HS-5 (cell line): ENCODE measurements at places on chromosomes 12 and 14.

DNA sequence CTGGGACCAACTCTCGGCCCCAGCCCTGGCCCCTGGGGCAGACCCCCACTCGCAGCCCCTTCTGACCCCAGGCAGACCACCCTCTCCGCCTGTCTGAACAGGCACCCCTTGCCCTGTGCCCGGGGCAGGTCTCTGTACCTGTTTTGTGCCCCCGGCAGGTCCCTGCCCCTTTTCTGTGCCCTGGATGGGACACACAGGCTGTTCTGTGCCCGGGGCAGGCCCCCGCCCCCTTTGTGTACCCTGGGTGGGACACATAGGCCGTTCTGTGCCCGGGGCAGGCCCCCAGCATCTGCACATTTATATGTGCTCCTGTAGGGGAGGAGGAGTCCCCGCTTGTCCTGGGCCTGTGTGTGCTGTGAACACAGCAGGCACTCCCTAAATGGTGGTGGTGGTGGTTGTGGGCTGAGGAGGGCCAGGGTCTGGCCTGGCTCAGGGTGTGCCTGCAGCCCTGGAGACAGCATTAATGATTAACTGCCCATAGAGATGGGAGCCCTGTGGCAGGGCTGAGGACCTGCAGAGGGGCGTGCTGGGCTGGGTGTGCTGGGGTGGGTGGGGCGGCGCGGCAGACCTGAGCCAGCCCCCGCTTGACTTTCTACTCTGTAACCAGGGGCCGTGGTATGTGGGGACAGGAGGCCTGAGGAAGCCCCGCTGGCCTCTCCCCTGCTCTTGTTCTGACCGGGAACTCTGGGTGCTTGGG, 3.7 kb downstream of the FBRSL1 start:
- DNase-seq: no peak

DNA sequence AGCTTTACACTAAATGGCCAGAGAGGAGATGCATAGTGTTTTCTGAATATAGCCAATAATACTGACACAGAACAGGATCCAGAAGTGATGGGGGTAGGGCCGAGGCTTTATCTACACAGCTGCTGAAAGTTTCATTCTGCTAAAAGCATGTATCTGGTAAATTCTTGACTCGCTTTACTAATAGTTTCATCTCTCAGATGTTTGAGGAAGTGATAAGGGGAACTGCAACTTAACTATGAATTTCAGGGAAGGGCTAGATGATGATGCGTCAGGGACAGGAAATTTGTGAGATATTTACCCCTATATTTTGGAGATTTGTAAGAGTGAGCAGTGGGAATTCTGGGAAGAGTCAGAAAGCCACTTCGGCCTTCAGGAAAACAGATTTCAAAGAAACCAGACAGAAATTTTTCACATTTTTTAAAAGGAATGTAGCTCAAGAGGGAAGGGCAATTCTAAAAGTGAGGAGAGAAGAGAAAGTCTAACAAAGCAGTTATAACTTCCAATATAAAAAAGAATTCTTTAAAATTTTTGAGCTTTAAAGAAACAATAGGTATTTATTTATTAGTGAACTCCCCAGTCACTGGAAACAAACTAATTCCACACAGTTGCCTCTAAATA, 243.1 kb downstream of the BCAT1 start:
- DNase-seq: no peak

DNA sequence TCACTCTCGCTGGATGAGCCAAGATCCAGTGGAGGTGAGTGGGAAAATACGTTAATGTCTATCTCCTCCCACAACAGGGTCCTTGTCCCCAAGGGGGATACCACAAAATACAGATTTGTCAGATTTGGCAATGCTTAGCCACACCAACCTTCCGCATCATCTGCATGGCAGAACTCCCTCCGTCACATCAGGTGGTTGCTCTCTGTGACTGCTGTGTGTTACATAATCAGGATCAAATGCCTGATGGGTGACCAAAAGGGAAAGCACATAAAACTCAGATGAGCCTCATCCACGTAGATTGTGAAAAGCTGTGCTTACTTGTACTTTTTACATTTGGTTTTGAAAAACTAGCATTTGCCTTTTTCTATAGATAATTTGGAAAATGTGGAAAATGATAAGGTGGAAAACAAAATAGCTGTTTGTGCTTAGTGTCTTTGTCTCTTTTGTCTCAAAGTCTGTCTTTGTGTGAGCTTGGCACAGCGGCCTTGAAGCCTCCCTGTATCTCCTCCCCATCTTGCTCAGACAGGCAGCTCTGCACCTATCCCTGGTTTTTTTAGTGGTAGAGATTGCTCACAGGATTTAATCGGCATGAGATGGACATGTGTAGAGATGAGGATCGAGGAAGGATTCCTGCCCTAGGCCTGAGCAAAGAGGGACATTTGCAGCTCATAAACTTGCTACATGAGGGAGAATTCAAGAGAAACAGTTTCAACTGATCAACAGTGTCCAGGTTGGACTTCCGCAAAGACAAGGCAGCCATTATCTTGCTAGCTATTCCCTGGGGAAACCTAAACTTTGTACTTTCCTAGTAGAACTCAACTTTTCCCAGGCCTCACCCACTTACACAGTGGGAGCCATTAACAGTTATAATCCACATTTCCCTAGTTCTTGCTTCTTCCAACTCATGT, 3.6 kb upstream of the FGF6 start:
- no peak for DNase-seq

- no peak for DNase-seq
Measured at GRCh38 chr14:68657300-68658028, 135.4 kb downstream of the ZFP36L1 start.

DNA sequence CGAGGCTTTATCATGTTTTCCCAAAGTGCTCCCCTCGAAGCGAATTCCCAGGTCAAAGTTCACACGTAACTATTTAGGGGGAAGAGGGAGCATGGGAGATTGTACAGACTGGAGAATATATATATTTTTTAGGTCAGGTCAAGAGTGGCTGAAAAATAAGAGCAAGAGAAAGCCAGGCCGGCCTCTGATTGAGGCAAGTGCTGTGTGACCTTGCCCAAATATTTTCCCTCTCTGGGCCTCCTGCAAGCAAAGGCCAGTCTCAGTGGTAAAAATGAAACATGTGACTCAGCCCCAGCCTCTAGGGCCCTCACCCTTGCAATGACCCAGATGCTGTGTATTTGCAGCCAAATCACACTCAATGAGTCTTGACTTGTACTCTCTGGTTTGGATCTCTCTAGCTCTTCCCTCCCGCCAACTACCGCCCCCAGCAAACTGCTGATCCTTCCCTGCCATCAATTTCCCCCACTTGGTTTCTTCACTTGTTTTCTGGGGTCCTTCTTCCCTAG, 34.1 kb downstream of the SMUG1 start:
- DNase-seq: no peak

DNA sequence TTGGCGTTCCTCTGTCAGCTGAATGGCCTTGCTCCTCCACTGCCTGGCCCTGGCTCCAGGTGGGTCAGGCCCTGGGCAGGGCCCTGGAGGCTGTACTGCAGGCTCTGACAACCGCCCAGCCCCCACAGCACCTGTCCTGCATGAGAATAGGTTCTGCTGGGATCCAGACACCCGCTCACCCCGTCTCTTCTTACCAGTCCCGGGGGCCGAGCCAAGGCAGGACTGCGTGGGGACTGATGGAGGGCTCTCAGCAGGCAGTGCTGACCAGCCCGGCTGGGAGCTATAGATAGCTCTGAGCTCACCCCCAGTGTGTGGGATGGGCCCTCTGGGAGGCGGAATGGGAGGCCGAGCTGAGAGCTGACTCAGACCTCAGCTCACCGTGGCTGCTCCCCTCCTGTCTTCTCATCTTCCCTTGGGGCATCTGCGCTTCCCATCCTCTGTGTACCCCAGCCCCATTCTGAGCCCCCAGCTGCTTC, 39.6 kb downstream of the TEAD4 start:
- DNase-seq: no peak

DNA sequence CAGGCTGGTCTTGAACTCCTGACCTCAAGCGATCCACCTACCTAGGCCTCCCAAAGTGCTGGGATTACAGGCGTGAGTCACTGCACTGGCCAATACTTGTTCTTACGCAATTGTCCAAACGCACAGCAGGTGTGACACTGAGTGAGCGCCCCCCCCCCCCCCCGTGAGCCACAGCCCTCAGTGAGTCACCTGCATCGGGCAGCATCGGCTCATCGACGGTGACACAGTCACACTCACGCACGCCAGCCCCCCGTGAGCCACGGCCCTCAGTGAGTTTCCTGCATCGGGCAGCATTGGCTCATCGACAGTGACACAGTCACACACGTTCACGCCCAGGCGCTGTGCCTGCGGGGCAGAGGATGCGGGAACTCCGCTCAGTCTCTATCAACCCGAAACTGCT, 42.5 kb downstream of the GALNT9 start:
- no peak for DNase-seq
